SJSA1 (cell line): ENCODE measurements at places on chromosomes 2 and 18. TPM values are rescaled to one million over a fixed set of nuclear protein-coding genes. Genes with fewer than 3 reads are reported as not detected.

FASTKD1 gene
- total RNA-seq: 25.2 and 30.4 TPM in 2 replicates

- DNase-seq: no peak
Observed at GRCh38 chr2:226953206-226953605, 117.4 kb downstream of the RHBDD1 start.

GCG gene
- total RNA-seq: not detected in 2 replicates

DNA sequence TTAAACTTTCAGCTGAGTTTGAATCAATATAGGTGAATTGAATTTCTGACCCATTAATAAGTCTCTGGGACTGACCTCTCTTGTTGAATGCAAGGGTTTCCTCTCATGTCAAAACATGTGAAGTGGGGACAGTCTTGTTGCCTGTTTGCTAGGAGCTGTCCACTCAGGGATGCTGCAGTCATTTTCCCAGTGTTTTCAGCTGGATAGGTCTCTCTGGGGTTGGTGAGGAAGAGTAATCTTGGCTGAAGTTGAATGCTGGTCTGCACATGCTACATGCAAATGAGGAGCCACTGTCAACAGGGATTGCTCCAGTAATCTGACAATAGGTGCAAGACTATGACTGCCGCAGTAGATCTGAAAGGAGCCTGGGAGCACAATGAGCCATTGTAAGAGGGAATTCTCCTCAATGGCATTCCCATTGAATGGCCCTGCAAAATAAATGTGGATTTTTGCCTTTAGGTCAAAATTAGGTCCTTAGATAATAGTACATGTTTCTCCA is 34.1 kb upstream of the IL1RL1 start:
- no peak for DNase-seq

C2orf81 gene
- total RNA-seq: 0.34 and 1.3 TPM in 2 replicates

GRCh38 chr2:68196120-68196716 is 38.5 kb downstream of the PNO1 start:
- peak; percentile 21 for DNase-seq

GRCh38 chr18:2850816-2851215 is 4.0 kb downstream of the EMILIN2 start:
- no peak for DNase-seq

- no peak for DNase-seq
Observed at GRCh38 chr2:62999905-63000304, 50.7 kb upstream of the OTX1 start.

TXNDC2 gene
- 0.05 TPM in 1 of 2 replicates, not detected in the other for total RNA-seq

RGPD5 gene
- 18.7 and 21.0 TPM in 2 replicates for total RNA-seq

DNA sequence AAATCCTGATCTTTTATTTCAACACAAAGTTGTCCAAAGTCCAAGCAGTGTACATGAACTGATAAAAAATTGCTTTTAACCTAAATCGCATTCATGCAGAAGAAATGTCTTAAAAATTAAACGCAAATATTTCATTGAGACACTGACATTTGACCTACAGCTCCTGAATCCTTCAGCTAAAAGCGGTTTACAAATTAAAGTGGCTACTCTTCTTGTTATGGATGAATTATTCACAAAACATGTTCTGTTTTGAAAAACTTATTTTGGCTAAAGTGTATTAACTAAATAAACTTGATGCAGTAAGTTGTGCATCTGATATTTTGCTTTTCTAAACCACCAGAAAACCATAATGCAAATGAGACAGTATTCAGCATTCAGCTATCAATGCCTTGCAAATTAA is 2.2 kb downstream of the EPB41L3 start:
- DNase-seq: no peak

DNA sequence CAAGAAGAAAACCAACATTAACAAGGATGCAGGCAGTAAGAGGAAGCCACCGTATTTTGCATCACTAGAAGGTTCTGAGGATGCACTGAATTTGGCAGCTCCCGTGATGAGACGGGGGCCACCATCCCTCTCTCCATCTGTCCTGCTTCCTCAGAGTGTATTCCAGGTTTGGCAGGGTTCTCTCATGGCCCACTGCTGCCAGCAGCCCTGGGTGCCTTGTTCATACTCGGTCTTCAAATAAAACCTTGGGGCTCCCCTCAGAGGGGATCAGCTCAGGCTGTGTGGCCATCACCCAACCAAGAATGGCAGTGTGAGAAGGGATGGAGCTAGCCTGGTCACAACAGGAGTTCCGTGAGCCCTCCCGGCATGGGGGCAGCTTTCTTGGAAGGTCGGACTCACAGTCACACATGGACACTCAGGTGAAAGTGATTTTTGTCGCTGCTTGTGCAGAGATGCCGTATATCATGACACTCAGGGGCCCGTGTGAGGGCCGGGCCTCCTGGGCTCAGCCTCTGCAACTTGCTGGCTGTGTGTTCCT is 12.8 kb upstream of the MBP start:
- DNase-seq: no peak

GRCh38 chr18:22493940-22494339 is 76.2 kb upstream of the CTAGE1 start:
- peak; percentile 64 for DNase-seq

TBR1 gene
- total RNA-seq: 0.03 TPM in 1 of 2 replicates, not detected in the other

RTKN gene
- 5.6 and 8.7 TPM in 2 replicates for total RNA-seq

SERPINB12 gene
- not detected in 2 replicates for total RNA-seq

GRCh38 chr2:102110596-102111334 is 31.8 kb upstream of the IL1R1 start:
- no peak for DNase-seq

GRCh38 chr2:238963971-238964328 is 116.1 kb downstream of the TWIST2 start:
- no peak for DNase-seq

GRCh38 chr2:45904267-45904945 is 252.9 kb downstream of the PRKCE start:
- DNase-seq: no peak

GRCh38 chr2:168971261-168971660 is 59.9 kb downstream of the ABCB11 start:
- DNase-seq: no peak

AGFG1 gene
- total RNA-seq: 40.2 and 122 TPM in 2 replicates
